ENCODE measurements at places on chromosomes 4 and X.

DNA sequence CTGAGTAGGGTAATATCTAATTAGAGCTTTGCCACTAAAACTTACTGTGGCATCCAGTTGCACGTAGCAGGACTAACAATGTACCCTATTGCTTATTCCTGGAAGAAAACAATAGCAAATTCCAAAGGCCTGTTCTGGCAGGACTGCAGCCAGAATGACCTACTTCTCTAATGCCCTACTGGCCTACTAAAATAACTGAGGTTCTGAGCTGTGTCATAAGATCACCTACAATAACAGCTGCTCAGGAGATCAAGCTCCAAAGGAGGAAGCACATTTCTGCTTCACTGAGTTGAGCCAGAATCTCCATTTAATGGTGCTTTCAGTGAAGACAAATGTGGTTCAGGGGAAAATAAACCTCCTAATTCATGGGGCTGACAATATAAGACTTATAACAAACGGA is 42.2 kb upstream of the CXCL8 start:
- no peak for DNase-seq

DNA sequence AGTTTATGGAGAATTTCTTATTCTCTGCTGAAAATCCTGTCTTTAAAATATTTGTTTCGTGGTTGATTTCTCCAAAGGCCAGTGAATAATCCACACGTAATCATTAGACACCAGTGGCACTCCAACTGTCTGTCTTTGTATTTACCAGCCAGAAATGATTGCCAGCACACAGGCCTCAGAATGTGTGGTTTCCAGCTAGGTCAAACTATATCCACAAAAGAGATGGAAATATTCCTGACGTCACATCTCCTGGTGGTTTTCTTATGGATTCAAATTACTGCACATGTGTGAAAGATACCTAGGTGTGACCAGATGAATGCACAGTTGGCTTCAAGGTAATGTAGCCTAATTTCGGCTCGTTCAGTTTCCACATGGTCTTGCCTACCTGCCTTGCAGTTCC is 27.2 kb upstream of the TENM3 start:
- DNase-seq = no peak

- DNase-seq = no peak
Observed at GRCh38 chrX:109863811-109864210, 130.8 kb upstream of the ACSL4 start.

GRCh38 chr4:184442314-184442635 is 32.1 kb downstream of the IRF2 start:
- no peak for DNase-seq

- no peak for DNase-seq
Observed at GRCh38 chr4:78293821-78294301, 236.7 kb downstream of the FRAS1 start.
